CD4-positive, alpha-beta T cell treated with Interleukin-6 for 4 hours (primary cell): ENCODE measurements at places on chromosomes 13 and 19.
A peak's percentile ranks its signal among the peaks of the same experiment; 100 is the strongest.

GRCh38 chr19:38849860-38850435 is at the start of gene HNRNPL:
TSS of gene HNRNPL (minus strand) at chr19:38849986. CDS start at chr19:38849966, 20 bp downstream.
- peak; percentile 99 for DNase-seq

DNA sequence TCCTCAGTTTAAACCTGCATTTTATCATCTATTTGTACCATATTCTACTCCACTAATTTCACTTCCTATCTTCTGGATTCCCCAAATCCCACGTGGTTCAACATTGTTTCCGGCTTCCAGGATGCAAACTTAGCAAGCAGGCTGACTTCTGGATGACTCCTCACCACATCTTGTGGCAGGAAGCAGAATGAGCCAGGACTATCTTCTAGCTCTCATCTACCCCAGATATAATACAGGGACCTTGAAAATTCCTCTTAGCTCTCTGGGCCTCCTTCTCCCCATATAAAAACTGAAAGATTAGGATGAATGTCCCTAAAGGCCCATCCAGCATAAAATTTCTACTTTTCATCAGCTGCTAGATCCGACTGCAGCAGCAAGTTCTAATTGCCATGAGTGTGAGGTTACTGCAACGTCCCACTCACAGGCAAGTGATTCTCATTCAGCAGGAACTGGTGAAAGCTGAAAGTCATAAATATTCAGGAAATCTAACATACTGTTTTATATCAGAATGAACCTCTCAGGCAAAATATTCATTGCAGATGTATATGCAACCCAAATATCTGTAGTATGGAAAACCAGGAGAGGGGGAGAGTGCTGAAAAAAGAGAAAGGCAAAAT is 93.4 kb downstream of the KCTD12 start:
- DNase-seq = no peak

GRCh38 chr13:77737583-77738200 is 40.2 kb downstream of the SLAIN1 start:
- no peak for DNase-seq

DNA sequence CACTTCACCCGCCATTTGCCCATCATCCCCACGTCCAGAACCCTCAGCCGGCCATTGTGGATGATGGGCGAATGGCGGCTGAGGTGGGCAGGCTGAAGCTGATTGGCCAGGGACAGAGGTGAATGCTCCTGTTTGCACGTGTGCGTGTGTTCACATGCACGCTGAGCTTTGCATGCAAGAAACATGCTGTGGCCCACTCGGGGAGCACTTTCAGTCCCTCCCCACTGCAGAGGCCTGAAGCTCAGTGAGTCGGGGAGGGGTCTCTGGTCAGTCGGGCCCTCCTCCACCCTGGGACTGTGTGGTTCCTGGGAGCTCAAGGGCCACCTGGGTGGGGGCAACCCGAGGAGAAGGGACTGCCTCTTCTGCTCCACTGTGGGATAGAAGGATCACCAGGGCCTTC is 24.9 kb downstream of the CEBPA start:
- DNase-seq = no peak

DNA sequence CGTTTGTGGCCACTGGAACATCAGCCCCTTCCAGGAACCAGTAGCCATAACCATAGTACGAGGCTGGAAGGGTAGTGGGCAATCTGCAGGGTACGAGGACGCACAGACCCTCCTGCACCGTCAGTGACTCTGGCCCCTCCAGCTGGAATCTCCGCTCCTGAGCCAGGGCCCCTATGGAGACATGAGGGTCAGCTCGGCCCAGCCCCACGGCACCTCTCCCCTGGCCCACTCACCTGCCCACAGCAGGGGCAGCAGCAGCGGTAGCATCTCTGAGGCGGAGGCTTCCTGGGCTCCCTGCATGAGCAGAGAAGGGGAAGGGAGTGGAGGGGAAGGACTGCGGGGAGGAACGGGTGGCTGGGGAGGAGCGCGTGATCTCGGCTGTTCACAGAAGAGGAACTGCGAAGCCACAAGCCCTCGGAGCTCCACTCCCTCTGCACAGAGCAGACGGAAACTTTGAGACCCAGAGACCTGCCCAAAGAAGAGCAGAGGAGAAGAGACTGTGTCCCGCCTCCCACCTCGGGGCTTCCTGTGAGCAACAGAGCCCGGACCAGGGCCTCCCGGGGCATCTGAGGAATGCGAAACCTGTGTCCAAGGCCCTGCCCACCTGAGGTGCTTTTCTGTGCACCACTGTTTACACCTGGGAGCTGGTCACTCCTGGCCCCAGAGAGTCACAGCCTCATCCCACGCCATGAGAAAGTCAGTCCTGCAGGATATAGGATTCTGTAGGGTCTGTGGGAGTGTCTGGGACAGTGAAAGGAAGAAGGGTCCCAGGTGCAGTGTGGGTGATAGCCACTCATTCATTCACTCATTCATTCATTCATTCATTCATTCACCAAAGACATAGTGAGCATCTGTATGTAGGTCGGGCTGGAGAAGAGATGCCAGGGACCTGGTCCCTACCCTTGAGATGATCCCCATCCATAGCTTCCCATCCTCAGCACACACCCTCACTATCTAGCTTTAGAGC is at the start of gene SIGLEC6:
TSS of gene SIGLEC6 (minus strand) at position 322 of the 967 bp plus-strand sequence. CDS start at position 300, 22 bp downstream.
- peak; percentile 12 for DNase-seq
